ENCODE measurements at places on chromosomes 1 and 21.
A peak's percentile ranks its signal among the peaks of the same experiment; 100 is the strongest.

GRCh38 chr1:77977989-77978292 is 931 bp downstream of the FUBP1 start:
- no peak for DNase-seq

DNA sequence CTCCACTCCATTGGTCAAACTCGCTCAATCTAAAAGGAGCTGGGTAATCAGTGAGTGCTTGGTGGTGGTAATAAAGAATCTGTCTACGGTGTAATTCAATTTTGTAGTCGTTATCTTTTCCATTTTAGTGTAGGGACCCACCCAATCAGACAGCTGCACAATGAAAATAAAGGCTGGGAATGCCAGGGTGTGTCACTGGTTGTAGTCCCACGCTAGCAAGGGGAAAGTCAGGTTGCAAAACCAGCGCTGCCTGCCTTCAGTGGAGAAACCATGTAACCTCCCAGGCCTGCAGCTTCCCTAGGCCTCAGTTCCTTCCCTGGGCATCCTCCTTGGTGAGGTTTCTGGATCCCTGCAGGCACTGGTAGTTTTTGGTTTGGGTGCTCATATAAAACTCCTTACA is 49.4 kb upstream of the PPP2R5A start:
- no peak for DNase-seq

DNA sequence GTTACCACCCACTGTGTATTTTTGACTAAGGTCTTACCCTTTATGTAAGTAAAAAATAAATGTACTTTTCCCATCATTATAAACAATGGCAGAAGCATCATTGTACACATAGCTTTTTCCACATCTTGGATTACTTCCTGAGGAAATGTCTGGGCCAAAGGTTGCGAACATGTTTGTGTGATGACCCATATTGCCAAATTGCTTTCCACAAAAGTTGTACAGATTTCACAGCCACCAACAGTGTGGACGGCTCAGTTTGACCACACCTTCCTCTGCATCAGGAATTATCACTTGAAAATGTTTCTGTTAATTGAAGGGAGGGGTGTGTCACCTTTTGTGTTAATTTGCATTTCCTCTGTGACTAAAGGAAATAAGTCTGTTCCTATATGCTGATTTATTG is 25.7 kb downstream of the AKNAD1 start:
- no peak for DNase-seq

DNA sequence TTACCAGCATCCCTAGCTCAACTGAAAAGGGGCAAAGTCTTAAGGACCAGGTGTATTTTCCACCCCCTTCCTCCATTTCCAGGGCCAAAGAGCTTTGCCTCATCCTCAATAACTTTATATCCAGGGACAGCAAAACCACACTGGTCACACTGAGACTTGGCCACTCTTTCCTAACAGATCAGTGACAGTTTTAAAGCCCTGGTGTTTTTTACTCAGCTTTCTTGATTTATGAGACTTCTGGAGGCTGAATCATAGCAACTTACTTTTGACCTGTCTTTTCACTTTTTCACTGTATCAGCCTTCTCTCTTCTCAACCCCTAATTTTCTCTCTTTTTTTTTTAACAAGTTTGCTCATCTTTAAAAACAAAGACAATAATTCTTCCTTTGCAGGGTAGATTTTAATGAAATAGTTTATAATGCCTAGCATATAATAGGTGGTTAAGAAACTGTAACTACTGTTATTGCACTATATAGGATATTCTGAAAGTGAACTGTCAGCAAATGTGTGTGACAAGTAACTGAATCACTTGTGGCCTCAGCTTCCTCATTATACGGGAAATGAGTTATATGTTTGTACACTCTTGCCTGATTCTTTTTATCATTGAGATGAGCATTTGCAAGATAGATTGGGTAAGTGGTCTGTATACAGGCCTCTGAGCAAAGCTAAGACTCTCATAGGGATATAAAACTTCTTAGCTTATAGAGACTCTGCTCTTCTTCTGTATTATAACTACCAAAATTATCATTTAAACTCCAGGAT is 19.7 kb upstream of the DYNLT5 start:
- no peak for DNase-seq

GRCh38 chr21:37538971-37539590 is 172.5 kb downstream of the DYRK1A start:
- no peak for DNase-seq

DNA sequence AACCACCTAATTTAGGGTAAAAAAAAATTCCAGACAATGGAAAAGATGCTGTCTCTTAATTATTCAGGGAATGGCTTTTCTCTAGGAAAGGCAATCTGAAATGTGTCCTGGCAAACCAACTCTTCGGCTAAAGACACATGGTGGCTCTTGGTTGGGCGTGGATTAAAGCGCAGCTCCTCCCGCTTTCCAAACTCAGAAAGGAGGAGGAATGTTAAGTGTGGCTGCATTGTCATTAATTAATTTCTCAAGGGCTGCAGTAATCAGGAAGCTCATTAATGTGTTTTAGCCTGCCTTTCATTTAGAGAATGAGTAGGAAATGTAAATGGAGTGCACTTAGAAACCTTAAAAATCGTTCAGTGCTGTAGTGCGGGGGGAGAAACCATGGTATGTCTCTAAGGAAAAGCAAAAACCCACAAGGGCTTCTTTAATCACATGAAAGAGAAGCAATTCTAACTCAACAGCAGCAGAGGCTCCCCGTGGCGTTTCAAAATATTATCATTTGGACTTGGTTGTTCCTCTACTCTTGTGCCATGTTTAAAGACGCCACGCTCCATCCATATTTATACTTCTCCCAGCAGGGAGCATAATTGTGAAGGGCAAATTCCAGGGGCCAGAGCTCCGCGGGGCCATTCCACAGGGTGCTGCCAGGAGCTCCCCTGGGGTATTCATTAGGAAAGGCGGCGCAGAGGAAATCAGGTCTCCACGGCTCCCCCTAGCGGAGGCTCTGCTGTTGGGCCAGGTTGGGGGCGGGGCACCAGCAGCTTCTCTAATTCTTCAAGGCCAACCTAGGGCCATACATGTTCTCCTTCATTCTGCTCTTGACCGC is 91.9 kb upstream of the SSX2IP start:
- peak; percentile 61 for DNase-seq

- no peak for DNase-seq
Observed at GRCh38 chr1:233319272-233319671, 8.3 kb upstream of the MAP3K21 start.

- DNase-seq, result no peak
Observed at GRCh38 chr1:55331351-55331750, 116.2 kb upstream of the USP24 start.

DNA sequence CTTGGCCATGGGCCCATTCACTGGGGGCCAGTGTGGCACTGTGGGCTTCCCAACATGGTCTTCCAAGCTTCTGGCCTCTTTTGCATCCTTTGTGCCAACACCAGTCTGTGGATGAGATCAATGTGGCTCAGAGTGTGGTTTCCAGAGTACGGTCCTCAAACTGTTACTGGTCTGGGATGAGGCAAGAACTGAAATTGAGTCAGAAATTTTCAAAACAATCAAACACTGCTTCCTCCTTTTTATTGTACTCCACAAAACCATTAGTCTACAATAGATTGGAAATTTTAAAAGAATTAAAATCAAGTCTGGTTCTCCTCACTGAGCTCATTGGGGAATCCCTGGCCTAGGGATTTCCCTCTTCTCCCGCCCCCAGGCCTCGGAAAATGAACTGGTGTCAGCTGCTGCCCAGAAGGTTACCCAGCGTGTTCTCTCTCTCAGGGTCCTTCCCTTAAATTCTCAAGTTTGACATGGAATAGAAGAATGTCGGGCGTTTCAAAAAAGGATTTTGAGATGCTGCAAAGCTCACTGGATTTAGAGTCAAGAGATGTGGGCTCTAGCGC is 222.0 kb downstream of the SDCCAG8 start:
- no peak for DNase-seq

DNA sequence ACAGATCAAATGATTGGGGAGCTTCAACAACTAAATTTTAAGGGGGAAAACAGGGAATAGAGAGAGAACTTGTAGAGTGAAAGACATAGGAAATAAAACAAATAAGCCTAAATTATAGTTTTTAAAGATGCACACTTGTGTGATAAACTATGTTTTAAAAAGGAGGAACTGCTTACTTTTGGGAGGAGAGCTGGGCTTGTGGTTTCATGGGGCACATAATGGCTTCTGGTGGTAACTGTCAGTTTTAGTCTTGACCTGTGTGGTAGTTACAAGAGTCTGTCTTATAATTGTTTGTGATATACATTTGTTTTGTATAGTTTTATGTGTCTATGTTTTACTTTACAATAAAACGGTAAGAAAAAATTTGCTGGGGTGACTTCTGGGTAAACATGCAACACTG is 165.3 kb downstream of the COL24A1 start:
- DNase-seq, result no peak

GRCh38 chr1:8684590-8684989 is 132.8 kb downstream of the RERE start:
- no peak for DNase-seq

DNA sequence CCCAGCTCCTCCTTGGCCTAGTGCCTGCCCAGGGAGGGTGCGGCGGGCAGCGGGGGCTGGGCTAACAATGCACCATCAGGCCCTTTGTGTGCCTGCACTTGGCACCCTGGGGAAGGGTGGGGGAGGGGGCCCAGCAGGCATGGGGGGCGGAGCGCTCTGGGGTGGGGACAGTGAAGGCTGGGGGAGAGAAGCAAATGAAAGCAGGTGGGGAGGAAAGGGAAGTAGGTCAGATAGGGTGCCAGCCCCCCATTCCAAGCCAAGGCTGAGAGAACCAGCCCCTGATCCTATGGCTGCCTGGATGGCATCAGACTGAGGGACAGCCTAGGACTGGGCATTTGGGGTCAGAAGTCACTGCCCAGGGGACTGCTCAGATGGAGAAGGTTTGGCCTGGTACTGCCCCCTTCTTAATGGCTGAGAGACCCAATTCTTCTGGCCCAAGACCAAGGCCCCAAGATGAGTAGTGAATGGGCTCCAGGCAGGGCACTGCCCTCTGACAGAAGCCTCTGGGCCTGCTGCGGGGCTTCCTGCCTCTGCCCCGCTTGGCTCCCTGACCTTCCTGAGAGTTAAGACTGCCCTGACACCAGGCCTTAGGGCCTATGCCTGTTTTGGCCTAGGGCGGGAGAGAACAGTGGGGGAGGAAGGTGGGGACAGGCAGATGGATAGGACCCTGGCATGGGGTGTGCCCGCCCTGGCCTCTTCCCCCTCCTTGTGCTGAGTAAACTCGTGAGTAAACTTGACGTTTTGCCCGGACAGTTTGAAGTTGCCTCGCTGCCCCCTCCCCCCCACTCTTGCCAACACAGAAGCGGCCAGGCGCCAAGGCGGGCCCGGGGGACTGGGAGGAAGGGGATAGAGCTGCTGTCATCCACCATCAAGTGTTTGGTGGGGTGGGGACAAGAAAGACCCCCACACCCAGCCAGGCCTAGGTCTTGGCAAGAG is 2.7 kb downstream of the ZBTB7B start:
- DNase-seq, result no peak

DNA sequence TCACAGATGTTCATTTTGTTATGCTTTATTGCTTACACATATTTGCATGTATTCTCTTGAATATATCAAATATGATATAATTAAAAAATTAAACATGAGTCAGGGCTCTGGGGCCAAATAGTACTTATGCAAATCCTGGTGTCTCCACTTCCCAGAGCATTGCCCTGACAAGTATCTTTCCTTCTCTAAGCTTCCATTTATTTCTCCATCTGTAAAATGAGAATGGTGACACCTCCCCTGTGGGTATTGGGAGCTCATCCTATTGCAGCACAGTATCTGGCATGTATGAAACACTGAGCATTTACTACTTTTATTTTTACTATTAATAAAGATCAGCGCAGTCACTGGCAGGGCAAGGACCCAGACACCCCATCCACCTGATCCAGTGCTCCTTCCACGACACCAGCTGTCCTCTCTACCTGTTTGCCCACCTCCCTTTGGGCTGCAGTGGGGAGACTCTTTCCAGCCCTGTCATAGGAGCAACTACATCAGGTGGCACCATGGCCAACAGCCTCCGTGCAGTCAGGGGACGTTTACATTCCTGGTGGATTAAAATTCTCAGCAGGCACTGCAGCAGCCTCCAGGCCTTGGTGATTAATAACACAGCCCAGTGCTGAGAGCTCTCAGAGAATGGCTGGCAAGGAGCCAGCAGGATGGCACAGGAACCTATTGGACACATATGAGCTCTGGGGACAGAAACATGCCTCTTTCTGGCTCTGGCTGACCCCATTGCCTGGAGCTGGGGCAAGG is 113.0 kb downstream of the DMRTB1 start:
- no peak for DNase-seq

DNA sequence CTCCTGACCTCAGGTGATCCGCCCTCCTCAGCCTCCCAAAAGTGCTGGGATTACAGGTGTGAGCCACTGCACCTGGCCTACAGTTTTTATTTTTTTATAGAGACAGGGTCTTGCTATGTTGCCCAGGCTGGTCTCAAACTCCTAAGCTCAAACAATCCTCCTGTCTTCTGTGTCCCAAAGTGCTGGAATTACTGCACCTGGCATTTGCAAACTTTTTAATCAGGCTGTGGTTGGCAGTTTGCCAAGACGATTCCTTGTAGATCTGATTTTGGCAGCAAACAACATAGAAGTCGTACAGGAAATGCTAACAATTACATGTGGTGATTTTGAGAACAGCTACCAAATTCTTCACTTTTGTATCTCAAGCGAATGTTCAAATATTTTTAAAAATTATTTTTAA is 10.1 kb downstream of the RBP7 start:
- no peak for DNase-seq

DNA sequence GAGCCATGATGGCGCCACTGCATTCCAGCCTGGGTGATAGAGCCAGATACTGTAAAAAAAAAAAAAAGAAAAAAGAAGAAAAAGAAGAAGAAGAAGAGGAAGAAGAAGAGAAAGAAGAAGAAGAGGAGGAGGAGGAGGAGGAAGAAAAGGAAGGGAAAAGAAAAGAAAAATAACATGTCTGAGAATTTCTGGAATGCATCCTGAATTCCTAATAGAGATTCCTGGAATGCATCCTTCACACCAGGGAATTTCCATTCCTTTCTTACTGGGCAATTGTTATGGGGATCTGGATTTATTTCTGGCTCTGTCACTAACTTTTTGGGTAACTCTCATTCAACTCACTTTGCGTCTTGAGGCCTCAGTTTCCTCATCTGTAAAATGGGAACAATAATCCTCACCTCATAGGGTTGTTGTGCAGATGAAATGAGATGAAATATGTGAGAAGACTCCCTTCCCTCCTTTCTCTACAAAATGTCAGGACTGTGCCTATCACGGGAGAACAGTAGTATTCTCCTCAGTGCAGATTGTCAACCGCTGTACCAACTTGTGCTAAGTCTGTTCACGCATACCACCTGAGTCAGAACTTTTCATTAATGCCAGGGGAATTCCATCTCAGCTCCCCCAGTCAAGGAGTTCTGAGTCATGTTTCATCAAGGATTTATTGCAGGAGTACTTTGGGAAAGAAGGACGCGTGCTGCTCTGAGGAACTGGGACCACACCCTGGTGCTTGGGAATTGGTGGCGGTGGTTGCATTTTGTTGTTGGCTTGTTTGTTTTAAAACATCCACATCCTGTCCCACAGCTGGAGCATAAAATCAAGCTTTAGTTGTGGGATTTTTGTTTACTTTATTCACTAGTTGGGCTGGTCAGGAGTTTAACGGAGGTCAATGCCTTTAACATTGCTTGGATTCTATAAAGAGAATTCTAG is 42.4 kb upstream of the ROR1 start:
- no peak for DNase-seq

- no peak for DNase-seq
Observed at GRCh38 chr21:15701830-15702229, 28.0 kb upstream of the USP25 start.

All from activated CD8-positive, alpha-beta memory T cell treated with anti-CD3 and anti-CD28 coated beads for 1 hour (primary cell).